ENCODE measurements at places on chromosomes 4 and X.
A peak's percentile ranks its signal among the peaks of the same experiment; 100 is the strongest.

GRCh38 chr4:119731146-119731742 is 102.6 kb upstream of the PDE5A start:
- no peak for DNase-seq

DNA sequence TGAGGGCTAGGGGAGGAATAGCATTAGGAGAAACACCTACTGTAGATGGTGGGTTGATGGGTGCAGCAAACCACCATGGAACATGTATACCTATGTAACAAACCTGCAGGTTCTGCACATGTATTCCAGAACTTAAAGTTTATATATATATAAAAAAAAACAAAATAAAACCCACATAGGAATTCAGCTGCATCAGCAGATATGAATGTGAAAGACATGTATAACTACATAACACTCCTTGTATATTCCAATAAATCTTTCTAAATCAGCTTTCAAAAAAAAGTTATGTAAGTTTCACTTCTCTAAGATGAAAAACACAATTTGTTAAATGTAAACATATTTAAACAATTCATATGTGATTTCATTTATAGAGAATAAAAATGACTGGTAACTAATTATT is 6.0 kb downstream of the GC start:
- DNase-seq: no peak

GRCh38 chrX:68079961-68080360 is 353.3 kb downstream of the OPHN1 start:
- DNase-seq: no peak

- no peak for DNase-seq
These were observed 648 bp upstream of the SCD5 start for GRCh38 chr4:82799006-82799881.

GRCh38 chr4:22515145-22515887 is 550 bp downstream of the ADGRA3 start:
- peak; percentile 29 for DNase-seq
